Activated CD4-positive, CD25-positive, alpha-beta regulatory T cell (primary cell): ENCODE measurements at places on chromosomes 6 and 20.

DNA sequence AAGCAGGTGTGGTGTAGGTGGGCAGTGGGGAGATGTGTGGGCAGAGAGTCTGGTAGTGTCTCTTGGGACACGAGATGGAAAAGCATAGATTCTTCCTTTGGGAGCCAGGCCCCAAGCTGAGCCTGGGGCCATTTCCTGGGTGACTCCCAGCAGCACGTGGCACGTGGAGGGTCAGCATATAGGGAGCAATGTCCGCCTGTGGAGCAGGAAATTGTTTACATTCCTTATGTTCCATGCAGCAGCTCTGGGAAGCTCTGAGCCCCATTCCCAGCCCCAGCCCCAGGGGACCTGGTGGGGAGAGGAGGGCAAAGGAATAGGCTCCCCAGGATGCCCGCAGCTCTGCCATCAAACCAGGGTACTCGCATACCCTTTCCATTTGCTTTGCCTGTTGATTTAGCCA is 57.6 kb downstream of the DAAM2 start:
- no peak for DNase-seq

- DNase-seq = no peak
These were observed 102.1 kb upstream of the SRSF6 start for GRCh38 chr20:43355610-43356009.

- no peak for DNase-seq
These were observed 31.8 kb downstream of the SAYSD1 start for GRCh38 chr6:39083231-39083634.

DNA sequence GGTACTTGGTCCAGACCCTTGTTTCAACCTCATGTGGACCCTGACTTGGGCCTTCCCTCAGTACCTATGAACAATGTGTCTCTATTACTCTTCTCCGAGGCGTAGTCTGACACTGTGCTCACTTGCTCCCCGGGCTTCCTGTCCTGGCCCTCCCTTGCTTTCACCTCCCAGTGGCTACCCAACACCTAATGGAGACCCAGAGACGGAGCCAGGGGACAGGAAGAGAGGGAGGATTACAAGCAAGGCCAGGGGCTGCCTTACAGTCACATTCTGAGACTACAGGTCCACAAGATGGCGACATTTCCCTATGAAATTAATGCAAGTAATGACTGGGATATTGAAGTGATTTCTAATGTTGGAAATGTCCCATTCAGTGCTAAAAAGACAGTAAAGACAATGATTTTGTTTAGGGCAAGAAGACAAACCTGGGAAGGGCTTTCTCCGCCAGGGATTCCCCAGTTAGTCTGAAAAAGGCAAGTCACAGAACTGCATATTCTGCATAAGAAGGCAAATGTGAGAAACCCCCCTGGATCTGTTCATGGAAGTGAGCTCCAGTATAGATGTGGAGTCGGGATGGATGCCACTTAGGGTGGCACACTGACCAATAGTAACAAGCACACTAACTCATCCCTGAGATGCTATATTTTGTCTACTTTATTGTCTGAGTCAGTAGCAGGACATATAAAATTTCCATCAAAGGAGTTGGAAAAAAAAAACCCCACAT is 44.0 kb upstream of the ZBTB24 start:
- DNase-seq = peak; percentile 14

- no peak for DNase-seq
These were observed 121.3 kb upstream of the PTPRK start for GRCh38 chr6:128641703-128642102.

- no peak for DNase-seq
These were observed 1.3 kb downstream of the BPIFA2 start for GRCh38 chr20:33169176-33169794.

- DNase-seq = no peak
These were observed 230.8 kb upstream of the FLRT3 start for GRCh38 chr20:14568225-14568624.

GRCh38 chr6:38283734-38284362 is 355.9 kb downstream of the BTBD9 start:
- DNase-seq = no peak

GRCh38 chr20:48015943-48016723 is 230.9 kb upstream of the SULF2 start:
- no peak for DNase-seq

GRCh38 chr20:22502731-22503191 is 81.6 kb downstream of the FOXA2 start:
- no peak for DNase-seq

DNA sequence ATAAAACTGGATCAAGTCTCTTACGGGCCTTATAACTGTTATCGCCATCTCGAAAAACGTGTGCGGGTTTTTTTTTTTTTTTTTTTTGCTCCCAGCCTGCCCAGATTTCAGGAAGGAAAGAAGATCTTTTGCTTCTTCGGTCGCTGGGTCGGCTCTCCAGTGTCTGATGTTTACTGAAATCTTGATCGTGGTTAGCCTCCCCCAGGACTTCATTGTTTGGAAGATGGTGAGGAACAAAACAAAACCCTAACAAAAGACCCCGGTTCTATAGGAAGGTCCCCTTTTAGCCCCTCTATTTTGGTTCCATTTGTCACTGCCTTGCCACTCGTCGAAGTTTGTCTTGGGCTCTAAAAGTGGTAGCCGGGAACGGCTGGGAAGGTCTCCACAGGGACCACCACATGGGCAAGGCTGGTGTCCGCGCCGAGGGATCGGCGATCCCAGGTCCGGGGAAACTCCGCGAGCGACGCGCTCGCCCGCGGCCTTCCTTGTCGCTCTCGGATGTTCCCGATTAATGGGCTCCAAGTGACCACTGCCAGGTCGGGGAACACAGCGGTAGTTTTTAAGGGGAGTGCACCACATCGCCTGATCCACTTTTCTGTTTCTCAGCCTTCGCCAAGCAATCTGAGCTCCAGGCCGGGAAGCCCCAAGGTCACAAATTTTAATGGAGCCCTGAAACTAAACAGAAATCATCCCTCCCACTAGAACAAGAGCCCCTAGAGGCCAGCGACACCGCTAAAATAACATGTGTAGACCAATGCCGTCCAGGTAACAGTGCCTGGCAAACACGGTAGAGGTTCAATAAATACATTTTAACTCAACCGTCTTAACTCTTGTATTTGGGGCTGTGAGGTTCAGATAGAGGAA is 27.0 kb downstream of the TRIM27 start:
- peak; percentile 11 for DNase-seq
